Common myeloid progenitor, CD34-positive (primary cell): ENCODE measurements at places on chromosomes 2 and 18.

GRCh38 chr2:38876407-38876806 lies 631 bp downstream of the MORN2 start:
- no peak for DNase-seq

- DNase-seq: no peak
Observed at GRCh38 chr2:38174131-38174530, 98.2 kb upstream of the CYP1B1 start.

DNA sequence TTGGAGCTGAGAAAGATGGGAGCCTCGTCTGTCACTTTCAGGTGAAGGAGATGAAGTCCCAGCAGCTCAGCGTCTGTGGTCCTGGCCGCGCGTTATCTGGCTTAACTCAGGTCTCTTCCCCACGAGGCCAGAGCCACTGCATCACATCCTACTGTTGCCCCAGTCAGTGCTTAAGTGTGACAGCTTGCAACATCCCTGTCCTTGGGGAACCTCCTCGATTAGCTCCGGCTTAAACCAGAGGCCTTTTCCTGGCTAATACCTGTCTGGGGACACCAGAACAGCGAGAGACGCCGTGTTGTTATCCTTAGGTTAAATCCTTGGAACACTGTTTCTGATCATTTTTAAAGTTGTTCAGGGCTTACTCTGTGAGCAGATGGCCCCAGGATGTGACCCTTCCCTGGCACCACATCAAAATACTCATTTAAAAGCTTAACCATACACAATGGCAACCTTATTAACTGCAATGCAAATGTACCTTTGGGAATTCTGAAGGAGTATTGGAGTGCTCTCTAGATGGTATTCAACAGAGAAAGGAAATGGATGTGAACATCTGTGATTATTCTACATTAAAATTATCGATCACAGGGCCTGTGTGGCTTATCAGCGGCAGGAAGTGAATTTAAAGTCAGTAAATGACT lies 61.2 kb upstream of the SPP2 start:
- no peak for DNase-seq

DNA sequence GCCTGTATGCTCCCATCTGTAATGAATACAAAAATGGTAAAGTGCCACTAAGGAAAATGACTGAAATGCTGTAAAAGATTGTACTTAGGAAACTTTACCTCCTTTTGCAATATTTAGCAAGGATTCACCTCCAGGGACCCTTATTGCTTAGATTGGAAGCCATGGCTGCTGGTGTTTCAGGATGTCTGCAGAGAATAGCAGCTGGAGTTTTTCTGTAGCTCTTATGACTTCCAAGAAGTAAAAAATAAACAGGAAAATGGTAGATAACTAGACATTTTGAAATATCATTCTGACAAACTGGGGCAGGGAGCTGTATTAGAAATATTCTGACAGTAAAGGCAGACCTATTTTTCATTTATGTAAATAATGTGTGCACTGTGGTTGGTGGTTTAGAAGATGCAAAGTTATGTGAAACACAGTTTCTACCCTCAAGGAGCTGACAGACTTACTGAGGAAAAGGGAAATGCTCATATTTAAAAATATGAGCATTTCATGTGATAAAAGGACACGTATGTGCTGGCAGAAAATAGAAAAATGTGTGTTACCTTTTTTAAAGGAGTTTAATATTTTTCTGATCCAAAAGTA lies 224.9 kb upstream of the BOD1L2 start:
- no peak for DNase-seq

- DNase-seq: no peak
Observed at GRCh38 chr18:13540477-13541182, 185.7 kb downstream of the FAM210A start.

GRCh38 chr2:136375017-136375901 lies 257.3 kb upstream of the CXCR4 start:
- DNase-seq: no peak
